ENCODE measurements at places on chromosomes 6 and 20. TPM values are rescaled to one million over a fixed set of nuclear protein-coding genes. Genes with fewer than 3 reads are reported as not detected.

The HTR1E gene
- total RNA-seq, result not detected

DNA sequence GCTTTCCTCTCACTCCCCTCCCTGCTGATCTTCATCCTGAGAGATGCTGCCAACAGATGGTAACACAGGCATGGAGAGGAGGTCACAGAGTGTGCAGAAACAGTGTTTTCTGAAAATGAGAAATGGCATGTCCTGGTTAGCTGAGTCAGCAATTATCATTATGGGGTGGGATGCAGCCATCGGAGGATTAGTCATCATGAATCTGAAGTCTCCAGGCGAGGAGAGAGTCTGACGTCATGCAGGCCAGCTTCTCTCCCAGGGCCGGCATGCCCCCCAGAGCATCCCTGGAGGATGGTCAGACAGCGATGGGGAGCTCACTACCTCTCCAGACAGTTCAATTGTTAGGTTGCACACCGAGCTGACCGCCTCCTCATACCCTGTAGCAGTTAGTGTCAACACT, 4.7 kb upstream of the GTSF1L start:
- DNase-seq, result no peak

- DNase-seq, result no peak
Measured at GRCh38 chr6:118524686-118525085, 23.4 kb upstream of the PLN start.

GRCh38 chr6:11318835-11319813, 86.7 kb upstream of the NEDD9 start:
- DNase-seq, result no peak

DNA sequence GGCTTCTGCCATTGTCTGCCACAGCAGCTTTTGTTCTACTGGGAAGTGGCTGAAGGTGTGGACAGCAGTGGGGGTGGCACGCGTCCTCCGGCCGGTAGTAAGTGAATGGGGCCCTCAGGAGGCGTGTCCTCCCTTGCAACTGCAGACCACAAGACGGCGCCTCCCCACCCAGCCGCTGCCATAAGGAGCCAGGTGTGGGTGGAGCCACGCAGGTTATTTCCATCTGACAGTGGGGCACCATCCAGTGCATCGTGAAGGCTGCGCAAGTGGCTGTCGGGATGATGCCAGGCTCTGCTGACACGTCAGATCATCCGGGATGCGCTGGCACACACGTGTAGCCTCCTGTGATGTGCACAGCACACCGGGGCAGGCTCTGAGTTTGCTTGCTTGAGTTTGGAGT, 379.7 kb downstream of the CDH4 start:
- no peak for DNase-seq

GRCh38 chr20:44186674-44187053, 324 bp downstream of the JPH2 start:
- no peak for DNase-seq

- no peak for DNase-seq
Measured at GRCh38 chr20:49353348-49353747, 75.5 kb upstream of the ZNFX1 start.

GRCh38 chr20:24018796-24019195, 30.2 kb upstream of the GGTLC1 start:
- no peak for DNase-seq

The DCDC2 gene
- total RNA-seq, result 0.13 TPM

The AVP gene
- not detected for total RNA-seq

GRCh38 chr6:109048176-109048575, 46.5 kb downstream of the SESN1 start:
- no peak for DNase-seq

DNA sequence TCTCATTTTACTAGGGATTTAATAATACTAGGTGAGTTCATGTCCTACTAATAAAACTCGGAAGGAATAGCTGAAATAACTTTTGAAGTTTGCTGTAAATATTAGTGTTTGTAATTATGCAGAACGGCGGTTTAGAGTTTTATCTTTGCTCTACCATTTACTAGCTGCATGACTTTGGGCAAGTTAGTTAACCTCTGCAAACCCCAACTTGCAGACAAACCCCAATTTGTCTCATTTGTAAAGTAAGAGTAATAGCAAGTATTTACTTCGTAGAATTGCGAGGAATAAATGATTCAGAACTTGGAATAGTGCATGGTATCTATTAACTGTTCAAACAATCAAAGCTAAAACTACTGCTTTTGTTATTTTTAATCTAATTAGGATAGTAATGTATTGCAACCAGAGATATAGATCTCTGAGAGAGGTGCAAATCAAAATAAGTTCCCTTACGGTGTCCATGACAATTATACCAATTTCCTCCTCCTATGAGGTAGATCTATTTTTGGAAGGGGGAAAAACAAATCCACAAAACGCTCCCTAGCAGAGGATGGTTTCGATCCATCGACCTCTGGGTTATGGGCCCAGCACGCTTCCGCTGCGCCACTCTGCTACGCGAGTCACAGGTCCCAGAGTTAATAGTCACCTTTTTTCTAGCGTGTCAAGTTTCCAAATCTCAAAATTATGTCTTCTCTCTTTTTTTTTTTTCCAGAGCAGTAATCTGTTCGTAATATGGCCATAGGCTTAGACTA, 35.1 kb upstream of the BTN3A2 start:
- peak; percentile 49 for DNase-seq

- DNase-seq, result no peak
Measured at GRCh38 chr6:123803504-123804013, at the start of gene NKAIN2. TSS of gene NKAIN2 (plus strand) at chr6:123803865.

The RARS2 gene
- total RNA-seq, result 45.8 TPM

The HLA-DQB1 gene
- 22.0 TPM for total RNA-seq

The PRICKLE4 gene
- 20.7 TPM for total RNA-seq

GRCh38 chr6:33017018-33017417, 7.6 kb upstream of the HLA-DOA start:
- no peak for DNase-seq

The FAM209B gene
- 0.56 TPM for total RNA-seq

DNA sequence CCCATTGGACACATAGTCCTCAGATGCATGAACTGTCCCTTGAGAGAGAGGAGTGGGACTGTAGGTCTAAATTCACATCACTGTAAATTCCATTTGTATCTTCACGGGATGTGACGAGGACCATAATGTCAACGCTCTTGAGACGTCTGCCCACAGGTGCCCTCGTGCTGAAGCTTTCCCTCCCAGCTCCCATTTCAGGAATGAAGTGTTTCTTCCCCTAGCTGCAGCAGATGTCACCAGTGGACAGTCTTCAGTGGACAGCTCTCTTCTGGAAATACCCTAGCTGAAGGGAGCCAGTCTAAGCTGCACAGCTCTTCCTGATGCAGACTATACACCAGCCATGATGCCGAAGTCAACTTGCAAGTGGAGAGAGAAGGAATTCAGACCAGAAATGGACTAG, 217.4 kb upstream of the ECI2 start:
- DNase-seq, result no peak

DNA sequence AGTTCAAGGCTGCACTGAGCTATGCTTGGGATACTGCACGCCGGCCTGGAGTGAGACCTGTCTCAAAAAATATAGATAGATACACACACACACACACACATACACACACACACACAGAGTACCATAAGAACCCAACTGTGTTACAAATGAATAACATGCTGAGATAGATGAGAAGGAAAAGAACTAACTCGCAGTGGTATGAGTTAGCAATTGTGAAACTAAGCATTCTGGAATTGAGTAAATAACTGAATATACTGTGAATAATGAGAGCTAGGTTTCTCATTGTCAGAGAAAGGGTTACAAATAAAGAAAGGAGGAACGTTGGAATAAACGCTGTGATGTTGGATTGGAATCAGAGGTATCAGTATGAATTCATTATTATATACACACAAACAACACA, 14.6 kb upstream of the FAXC start:
- no peak for DNase-seq

The NANP gene
- total RNA-seq, result 6.8 TPM

The MUCL3 gene
- not detected for total RNA-seq

- no peak for DNase-seq
Measured at GRCh38 chr6:39225543-39225942, 3.7 kb downstream of the KCNK5 start.

The FAM209A gene
- 0.36 TPM for total RNA-seq

The IPCEF1 gene
- total RNA-seq, result 18.8 TPM

DNA sequence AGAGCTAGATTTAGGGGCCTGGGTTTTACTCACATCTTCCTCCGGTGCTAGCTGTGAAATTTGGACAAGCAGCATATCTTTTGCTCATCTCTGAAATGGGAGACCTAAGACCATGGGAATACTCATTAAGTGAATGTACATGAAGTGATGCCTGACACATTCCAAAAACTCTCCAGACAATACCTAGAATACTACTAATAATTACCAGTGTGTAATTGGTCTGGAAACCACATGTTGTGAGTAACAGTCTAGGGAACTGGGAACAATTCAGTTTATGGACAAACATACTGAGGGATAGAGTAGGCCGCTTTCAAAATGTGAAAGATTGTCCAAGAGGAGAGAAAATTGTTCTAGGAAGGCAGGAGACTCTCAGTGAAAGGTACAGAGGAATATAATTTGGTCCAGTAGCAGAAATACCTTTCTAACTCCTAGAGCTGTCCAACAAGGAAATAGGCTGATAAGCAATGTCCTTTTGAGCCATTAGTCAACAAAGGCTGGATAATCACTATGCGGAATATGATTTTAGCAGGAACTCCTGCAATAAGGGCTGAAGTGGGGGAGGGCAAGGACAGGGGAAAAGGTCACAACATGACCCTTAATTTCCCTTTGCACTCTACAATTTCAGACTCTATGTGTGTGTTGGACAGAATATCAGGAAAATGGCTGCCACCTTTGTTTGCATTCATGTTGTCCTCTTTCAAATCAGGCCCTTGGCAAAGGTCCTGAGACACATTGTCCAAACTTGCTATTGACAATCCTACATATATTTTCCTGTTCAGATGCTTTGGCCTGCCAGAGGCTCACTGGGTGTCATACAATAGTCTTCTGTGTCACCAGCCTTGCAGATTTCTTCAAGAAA, 315.4 kb downstream of the PLCB1 start:
- no peak for DNase-seq

- no peak for DNase-seq
Measured at GRCh38 chr6:111070105-111071005, 16.9 kb upstream of the SLC16A10 start.

- no peak for DNase-seq
Measured at GRCh38 chr6:22445946-22446345, 123.4 kb upstream of the HDGFL1 start.

DNA sequence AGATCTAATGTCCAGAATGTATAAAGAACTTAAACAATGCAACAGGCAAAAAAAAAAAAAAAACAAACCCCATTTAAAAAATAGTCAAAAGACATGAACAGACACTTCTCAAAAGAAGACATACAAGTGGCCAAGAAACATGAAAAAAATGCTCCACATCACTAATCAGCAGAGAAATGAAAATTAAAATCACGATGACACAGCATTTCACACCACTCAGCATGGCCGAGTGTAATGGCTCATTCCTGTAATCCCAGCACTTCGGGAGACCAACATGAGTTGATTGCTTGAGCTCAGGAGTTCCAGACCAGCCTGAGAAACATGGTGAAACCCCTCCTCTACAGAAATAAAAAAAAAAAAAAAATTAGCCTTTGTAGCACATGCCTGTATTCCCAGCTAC, 701.4 kb upstream of the NRSN1 start:
- DNase-seq, result no peak

DNA sequence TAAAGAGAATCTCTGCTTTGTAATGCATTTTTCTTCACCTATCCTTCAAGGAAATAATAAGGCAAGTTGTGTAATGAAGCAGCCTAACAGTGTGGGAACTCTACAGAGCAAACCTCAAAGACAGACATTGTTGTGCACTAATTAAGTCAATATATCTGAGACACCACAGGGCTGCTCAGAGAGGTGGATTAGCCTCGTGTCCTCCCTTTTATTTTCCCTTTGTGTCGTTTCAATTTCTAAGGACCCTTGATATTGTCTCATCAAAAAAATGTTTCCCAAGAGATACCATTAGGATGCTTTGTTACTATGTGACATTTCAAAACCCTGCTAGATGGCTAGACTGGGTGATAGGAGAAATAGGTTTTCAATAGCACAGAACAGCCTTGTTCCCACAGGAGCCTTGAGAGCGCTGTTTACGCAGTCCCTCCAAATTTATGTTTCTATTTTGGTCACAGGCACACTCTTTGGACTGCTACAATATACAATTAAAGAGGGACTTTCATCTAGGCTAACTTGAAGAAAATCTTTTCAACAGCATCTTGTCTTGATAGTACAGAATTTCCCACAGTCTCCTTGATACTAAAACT, 23.1 kb downstream of the UBE3D start:
- no peak for DNase-seq

The TTK gene
- total RNA-seq, result 6.6 TPM

The HUS1B gene
- total RNA-seq, result 0.72 TPM

The GPLD1 gene
- 1.2 TPM for total RNA-seq

GRCh38 chr20:44711237-44711636, 3.9 kb upstream of the CCN5 start:
- no peak for DNase-seq

DNA sequence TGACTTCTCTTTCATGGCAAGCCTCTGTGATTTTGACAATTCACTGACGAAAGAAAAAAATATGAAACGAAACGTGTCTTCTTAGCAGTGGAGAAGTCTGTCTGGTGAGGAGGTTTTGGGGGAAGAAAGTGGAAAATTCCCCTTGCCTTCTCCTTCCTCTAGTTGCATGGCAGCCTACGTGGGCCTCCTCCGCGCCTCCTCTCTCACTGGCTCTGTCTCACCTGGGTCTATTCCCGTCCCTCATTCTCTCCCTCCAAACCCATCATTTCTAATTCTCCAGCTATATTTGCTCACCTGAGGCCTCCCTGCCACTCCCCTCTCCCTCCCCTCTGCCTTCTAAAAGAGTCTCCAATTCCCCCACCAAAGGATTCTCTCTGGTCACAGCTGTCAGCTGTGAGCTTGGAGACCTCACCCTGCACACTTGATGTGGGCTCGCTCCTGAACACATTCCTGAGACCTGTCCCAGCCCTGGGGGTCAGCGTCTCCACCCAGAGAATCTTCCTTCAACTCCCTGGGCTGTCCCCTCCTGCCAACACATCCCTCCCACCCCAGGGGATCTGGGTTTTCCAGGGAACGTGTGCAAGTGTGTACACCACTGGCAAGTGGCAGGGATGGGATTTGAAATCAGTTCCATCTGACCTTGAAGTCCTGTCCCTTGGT, 159.6 kb upstream of the PMEPA1 start:
- no peak for DNase-seq

DNA sequence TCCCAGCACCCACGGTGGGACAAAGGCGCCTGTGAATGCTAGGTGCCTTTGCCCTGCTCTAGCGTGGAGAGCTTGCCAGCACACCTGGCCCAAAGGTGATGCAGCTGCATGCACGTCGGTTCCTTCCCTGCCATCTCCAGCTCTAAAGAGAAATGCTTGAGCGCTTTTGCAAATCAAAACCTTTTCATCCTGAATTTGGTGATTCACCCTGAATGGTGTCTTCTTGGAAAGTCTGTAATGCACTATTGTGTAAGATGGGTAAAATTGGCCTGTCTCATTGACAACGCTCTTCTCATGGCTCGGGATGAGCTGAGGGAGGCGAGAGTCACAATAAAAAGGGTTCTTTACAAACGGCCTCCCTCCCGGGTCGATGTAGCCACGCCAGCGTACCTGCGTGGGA, 103.1 kb upstream of the ID4 start:
- no peak for DNase-seq

Measured in endothelial cell (in vitro differentiated cells).